ENCODE measurements at places on chromosomes 2 and 18.

- DNase-seq = no peak
These were observed 54.1 kb downstream of the TAF1B start for GRCh38 chr2:9897331-9897737.

- DNase-seq = no peak
These were observed 143.1 kb upstream of the AQP4 start for GRCh38 chr18:27008575-27008974.

DNA sequence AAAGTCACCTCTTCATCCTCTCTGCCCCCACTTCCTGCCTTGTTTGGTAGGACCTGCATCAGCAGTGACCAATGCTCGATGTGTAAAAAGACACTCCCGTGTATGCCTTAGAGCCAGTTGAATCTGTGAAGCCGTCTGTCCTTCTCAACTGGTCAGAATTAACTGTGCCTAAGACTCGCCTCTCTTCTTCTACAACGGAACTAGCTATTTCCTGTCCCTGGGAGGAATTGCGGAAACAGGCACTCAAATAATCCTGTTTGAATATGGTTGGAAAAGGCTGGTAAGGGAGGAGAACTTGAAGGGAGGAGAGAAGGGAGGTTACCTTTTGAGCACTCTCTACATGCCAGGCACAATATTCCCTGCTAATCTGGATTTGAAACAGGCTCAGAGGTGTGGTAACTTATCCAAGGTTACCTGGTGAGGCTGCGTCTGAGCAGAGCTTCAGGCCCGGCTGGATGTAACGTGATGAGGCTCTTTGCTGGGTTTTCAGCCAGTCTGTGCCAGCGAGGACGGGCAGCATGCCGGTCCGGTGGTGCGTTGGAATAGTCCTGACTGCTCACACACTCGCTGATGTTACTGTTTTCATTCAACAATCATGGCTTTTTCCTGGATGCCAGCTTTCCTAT, 127.0 kb downstream of the FAM168B start:
- no peak for DNase-seq

GRCh38 chr2:24328010-24328409, 32.3 kb downstream of the ITSN2 start:
- no peak for DNase-seq

- DNase-seq = peak; percentile 23
These were observed 864 bp downstream of the LBH start for GRCh38 chr2:30231996-30232800.

DNA sequence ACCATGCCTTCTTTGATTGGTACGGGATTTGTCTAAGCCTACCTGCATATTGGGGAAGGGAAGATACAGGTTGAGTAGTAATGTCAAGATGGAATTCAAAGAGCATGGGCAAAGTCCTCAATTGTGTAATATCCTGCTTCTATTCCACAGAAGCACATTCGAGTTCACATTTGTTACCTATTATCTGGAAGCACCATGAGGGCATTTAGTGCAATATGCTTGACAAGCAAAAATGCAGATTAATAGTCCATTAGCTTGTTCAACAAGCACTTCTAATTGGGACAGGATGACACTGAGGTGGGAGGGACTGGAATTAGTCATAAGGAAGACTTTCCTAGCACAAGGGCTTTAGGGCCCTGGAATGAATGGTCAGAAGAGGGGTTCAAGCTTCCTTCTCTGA, 40.5 kb downstream of the MYO5B start:
- no peak for DNase-seq

- no peak for DNase-seq
These were observed 153.7 kb downstream of the PRKCE start for GRCh38 chr2:45804987-45805755.

DNA sequence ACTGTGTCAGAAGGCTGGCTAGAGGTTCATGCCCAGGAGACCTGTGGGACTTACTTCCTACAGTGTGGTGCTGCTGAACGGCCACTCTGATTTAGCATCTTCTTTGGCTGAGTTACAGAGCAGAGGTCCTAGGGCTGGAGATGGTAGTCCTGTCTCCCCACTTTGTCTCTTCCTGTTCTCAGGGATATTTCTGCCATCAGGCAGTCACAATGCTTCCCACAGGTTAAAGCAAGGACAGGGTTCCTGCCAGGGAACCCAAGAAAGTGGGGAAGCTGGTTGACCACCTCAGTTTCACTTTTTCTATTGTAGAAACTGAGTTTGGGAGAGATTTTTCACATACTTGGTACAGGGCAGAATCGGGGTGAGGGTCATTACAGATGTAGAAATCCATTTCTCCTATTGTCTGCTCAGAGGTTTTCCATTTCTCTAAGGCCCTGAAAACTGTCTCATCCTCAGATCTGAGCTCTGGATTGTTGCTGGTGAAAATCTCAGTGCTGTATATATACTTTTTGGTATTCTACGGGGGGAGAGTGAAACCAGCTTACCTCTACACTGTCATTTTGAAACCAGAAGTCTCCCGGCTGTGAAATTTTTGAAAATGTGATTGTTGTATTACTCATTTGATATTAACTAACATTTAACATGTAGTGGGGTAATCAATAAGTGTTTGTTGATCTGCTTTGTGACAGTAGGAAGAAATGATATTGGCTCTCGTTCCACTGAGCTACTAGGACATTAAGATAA, 37.0 kb upstream of the MEP1B start:
- DNase-seq = no peak

Data from NCI-H146 (cell line).